ENCODE measurements at places on chromosomes 13 and 19.

GRCh38 chr13:81394640-81395039, 1053.7 kb upstream of the SPRY2 start:
- DNase-seq: no peak

DNA sequence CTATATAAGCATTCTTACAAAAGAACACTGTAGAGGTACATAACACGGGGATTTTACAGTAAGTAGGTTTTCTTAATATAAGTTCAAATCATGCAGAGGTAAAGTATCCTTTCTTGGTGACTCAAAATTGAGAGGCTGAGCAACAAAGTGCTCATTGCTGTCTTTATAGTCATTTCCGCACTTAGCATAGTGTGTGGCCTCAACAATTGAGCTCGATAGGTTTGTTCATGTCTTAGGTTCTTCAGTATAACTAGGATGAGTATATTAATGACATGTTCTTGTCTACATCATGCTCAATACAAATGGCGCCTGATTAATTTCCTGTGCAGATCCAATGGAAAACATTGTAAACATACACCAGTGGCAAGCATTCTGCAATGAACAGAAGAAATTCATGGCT, 1.4 kb downstream of the WDFY2 start:
- no peak for DNase-seq

DNA sequence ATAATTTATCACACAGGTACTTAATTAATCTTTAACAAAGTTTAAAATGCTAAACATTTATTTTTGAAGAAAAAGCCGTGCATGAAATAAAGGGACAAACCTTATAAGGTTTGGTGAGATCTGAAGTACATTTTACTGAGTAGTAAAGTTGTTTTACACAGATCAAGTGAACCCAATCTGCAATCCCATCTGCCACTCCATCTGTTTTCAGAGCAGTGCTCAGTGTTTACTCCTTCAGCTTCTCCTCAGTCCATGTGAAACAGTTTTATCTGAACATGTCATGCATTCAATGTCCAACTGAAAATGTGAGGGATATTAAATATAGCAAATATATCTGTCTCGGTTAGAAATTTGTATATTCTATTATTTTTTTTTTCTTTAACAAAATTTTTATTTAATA, 166.8 kb downstream of the MAB21L1 start:
- no peak for DNase-seq

DNA sequence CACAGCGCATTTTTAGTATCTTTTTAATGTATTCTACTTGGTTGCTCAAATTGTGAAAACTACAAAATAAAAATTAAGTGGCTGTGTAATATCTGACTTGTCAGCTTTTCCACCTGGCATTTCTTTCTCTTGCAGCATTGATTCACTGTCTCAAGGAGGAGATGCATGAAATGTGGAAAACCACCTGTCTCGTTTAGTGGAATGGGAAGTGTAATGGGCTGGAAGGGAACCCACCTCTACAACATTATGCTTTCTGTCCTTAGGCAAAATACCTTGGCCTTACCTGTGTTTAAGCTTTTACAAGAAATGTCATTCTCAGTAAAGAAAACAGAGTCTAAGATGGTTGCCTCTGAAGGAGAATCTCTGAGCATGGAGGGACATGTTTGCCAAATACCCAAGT, 67.8 kb downstream of the FAM216B start:
- DNase-seq: no peak

DNA sequence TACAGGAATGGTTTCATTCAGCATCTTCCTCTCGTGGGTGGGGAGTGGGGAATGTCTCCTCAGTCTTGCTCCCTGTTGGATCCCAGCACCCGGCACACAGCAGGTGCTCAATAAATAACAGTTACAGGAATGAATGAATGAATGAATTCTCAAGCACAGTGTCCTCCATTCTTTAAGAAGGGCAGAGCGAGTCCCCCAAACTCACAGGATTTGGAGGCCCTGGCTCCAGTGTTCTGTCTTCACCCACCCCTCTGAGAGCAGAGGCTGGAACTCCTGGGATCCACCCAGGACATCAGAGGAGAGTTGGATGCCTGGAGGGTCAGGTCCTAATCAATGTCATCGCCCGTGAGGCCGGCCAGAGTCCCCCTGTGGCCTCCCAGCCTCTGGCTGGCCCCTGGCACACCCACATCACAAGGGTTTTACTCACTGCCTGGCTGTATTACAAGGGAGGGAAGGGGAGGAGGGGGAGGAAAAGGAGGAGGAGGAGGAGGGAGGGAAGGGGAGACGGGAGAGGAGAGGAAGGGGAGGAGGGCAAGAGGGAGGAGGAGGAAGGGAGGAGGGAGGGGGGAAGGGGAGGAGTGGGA, 8.7 kb upstream of the CREB3L3 start:
- no peak for DNase-seq

DNA sequence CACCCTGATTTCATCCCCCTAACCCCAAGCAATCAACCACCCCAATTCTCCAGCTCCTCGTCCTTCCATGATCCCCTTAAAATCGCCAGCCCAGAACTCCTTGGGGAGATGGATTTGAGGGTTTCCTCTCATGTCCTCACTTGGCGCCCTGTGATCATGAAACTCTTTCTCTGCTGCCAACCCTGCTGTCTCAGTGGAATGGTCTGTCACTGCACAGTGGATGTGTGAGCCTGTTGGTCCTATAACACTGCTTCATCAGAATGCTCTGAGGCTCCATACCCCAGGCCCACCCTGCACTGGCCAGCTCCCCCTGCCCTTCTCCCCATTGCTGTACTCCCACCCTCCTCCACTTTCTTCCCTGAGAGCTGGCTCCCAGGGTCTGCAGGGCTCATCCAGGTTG, 12.6 kb upstream of the ZNF792 start:
- no peak for DNase-seq

GRCh38 chr13:40488869-40489391, 177.5 kb downstream of the FOXO1 start:
- no peak for DNase-seq

GRCh38 chr13:100341327-100341726, 247.3 kb downstream of the GGACT start:
- no peak for DNase-seq

DNA sequence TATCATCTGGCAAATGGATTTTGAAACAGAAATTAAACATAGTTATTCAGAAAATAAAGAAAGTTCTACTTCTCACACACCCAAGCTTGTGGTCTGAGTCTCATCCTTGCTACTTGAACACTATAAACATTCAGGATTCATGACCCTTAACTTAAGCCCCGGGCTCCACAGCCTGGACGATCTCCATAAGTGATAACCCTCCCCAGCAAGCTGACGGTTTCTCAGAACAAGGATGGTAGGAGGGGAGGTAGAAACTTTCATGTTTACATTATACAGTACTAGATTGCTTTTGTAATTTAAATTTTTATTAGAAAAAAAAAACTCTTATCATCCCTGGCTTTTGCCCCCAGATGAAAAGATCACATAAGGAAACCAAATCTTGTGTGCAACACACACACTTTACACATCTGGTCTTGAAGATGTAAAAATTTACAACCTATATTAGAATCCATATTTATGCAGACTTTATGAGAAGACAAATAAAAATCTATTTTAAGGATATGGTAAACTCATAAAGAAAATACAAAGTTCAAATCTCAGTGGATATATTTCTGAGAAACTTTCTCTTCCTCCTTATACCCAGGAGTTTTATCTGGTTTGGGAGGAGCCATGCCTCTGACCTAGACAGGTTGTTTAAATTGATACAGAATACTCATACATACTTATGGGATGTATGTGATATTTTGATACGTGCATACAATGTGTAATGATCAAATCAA, 20.0 kb upstream of the ATP12A start:
- no peak for DNase-seq

DNA sequence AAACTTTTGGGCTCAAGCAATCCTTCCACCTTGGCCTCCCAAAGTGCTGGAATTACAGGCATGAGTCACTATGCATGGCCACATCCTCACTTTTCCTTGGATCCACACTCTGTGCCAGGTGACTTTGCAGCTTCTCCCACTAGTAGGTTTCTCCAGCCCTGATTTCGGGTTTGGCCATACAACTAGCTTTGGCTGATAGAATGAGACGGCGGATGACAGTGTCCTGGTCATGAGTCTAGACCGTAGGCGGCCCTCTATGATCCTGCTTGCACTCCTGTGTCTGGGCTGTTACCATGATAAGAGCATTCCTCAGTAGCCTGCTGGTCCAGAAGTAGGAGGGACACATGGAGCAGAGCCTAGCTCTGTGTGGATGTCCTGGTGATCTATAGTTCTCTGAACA, 112.5 kb upstream of the KL start:
- DNase-seq: no peak

DNA sequence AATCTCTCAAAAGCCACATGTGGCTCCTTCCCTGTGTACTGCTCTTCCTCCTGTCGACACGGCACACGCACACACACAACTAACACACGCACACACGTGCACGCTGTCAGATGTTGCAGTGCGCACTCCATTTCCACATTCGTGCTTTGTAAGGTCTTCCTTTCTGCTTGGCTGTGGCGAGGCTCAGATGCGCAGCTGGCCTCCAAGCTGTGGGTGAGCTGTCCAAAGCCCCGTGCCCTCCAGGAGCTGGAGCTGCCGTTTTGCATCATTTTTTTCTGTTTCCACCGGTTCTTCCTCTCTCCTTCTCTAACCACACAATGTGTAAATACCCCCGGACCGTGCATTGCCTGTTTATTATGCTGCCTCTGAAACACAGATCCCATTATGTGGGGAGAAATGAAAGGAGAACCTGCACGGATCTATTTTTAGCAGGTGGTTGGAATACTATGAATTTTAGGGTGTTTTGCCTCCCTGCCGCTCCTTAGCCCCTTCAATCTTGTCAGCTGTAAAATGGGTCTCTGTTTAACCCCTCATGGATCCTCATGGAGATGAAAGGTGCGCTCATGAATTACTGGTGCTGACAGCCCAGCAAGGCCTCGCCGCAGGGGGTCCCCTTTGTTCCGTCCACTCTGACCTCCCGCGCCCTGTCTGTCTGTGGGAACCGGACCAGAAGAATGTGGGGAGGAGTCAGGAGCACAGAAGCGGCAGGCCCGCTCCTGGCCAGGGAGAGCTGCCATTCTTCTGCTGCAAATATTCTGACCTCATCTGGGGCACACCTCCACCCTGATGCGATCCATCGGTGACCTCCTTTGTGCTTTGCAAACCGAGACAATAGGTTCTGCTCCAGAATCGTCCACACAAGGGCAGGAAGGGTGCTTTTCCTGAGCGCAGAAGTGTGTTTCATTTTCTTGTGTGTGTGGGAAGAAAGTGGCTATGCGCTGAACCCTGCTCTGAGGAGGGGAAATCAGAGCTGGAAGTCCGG, 137.7 kb downstream of the SOX1 start:
- no peak for DNase-seq

GRCh38 chr13:110590577-110590976, 24.8 kb upstream of the NAXD start:
- no peak for DNase-seq

GRCh38 chr13:43260999-43261398, 237.6 kb downstream of the DNAJC15 start:
- DNase-seq: no peak

DNA sequence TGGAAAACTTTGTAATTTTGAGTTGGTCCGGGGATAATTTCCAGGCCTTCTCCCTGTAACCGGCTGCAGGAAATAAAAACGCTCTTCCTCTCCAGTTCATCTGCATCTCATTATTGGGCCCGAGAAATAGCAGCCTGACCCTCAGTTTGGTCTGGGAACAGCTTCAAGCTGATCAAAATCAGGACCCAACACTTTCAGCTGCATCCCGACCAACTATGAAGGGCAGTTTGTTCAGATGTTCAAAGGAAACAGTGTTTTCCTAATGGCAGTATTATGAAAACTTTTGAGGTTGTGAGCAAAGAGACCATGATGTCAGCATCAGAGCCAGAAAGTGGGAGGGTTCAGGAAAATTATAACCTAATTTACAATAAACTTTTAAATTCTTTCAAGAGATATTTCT, 35.7 kb downstream of the STK24 start:
- no peak for DNase-seq

- no peak for DNase-seq
Measured at GRCh38 chr13:46022481-46022880, 30.1 kb downstream of the ZC3H13 start.

DNA sequence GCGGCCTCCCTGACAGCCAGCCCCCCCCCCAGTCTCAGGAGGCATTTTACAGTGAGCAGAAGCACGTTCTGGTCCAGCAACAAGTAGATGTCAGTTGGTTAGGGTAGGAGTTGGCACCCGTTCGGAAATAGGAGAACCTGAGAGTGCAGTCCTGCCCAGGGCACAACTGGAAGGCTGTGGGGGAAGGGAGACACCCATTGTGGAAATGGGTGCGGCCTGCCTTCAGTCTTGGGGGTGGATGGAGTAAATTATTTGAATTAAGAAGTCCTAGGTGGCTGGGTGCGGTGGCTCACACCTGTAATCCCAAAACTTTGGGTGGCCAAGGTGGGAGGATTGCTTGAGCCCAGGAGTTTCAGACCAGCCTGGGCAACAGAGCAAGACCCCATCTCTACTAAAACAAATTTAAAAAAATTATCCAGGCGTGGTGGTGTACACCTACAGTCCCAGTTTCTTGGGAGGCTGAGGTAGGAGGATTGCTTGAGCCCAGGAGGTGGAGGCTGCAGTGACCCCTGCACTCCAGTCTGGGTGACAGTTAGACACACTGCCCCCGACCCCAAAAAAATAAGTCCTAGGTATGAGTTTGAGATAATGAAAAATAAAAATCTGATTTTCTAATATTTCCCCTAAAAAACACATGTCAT, 1.2 kb downstream of the CIRBP start:
- DNase-seq: no peak

DNA sequence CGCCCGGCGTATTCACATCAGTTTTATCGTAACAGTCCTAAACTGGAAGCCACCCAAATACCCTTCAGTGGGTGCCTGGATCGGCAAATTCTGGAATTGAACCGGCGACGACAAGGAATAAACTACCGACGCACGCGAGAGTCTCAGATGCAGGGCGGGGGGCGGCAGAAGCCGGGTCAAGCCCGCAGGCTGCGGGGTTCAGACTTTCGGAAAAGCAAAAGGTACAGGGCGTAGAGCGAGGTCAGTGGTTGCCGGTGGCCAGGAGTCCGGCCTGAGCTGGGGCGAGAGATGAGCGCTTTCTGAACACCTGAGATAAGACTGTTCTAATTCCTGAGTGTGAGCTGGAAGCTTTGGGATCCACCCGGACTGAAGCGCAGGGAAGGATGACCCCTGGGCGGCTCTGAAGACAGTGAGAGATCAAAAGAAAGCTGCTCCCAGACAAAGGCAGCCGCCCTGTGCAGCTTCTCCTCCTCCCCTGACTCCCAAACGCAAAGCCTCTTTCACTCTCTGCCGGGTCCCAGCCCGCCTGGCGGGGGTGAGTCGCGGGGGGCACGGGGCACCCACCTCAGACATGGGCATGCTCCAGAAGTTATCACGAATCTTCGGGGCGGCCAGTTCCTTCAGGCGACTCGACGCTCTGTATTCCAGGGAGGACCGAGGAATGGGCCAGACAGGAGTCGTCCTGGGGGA, 26.2 kb upstream of the MIER2 start:
- no peak for DNase-seq

- no peak for DNase-seq
Measured at GRCh38 chr13:51562011-51562671, 22.1 kb upstream of the WDFY2 start.

- no peak for DNase-seq
Measured at GRCh38 chr13:100899720-100900316, 225.2 kb upstream of the TMTC4 start.
